ENCODE measurements at places on chromosomes 12 and 14. TPM values are rescaled to one million over a fixed set of nuclear protein-coding genes. Genes with fewer than 3 reads are reported as not detected.

DNA sequence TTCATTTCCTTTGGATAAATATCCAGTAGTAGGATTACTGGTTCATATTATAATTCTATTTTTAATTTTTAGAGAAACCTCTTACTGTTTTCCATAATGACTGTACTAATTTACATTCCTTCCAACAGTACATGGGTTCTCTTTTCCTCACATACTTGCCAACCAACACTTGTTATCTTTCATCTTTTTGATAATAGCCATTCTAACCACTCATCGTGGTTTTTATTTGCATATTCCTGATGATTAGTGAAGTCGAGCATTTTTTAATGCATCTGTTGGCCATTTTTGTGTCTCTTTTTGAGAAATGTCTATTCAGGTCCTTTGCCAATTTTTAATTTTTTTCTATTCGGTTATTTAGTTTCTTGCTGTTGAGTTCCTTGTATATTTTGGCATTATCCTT lies 457.7 kb upstream of the PDE3A start:
- DNase-seq: no peak

DNA sequence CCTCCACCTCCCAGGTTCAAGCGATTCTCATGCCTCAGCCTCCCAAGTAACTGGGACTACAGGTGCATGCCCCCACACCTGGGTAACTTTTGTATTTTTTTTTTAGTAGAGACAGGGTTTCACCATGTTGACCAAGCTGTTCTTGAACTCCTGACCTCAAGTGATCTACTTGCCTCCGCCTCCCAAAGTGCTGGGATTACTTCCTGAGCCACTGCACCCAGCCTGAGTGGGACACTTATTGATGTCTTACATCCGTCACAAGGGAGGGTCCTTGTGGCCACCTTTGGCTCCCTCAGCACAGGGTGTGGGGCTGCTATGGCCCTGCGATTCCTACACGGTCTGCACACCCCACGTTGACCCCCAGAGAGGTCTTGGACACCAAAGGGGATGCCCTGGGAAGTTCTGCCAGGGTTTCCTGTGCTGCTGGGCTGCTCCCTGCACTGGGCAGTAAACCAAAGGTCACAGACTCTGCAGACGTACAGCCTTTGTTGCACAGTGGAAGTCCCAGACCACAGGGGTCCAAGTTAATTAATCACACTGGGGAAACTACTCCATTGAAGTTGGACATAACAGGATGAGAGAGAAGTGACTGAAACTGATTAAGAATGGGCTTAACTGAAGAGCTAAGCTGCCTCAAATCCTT lies 95.7 kb downstream of the SAMD4A start:
- peak; percentile 73 for DNase-seq

- DNase-seq: peak; percentile 87
Observed at GRCh38 chr12:109518820-109519665, 41.6 kb downstream of the UBE3B start.

GRCh38 chr14:34081576-34082136 lies 130.8 kb upstream of the EGLN3 start:
- DNase-seq: peak; percentile 24

- peak; percentile 96 for DNase-seq
Observed at GRCh38 chr12:12999959-13000615, at the start of gene HEBP1. HEBP1 (minus strand) TSS chr12:13000265; CDS start chr12:13000114, 151 bp downstream.

DNA sequence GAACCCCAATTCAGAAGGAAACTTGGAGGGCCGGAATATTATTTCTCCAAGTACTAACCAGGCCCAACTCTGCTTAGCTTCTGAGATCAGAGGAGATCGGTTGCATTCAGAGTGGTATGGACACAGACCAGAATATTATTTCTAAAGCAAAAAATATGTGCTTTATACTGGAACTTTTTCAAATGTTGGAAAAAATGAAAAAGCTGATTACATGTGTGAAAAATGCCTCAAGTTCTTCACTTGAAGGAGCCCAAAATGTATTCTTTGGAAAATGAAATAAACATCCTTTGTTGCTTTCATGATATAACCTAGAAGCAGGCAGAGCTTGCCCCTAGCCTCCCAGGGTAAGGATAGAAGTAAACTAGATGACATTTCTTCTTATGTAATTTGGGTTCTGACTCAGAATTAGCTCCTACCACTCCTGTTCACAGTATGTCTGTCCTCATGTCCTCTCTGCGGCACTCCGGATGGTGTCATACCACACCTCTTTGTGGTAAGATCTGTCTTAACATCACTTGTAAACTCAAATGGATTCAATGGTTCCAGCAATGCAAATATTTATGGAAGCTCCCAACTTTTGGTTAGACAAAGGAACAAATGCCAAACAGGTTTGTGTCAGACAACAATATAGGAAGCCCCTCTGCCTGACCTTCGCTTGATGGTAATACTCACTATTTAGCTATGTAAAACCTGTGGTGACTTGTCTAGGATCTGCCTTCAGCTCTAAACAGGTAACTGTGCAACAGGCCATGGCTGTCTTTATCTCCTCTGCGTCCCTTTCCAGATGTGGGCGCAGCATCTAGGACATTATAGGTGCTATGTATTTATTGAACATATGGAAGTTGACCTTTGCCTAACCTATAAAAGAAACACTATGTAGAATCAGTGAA lies 178.5 kb downstream of the SSPN start:
- no peak for DNase-seq

DNA sequence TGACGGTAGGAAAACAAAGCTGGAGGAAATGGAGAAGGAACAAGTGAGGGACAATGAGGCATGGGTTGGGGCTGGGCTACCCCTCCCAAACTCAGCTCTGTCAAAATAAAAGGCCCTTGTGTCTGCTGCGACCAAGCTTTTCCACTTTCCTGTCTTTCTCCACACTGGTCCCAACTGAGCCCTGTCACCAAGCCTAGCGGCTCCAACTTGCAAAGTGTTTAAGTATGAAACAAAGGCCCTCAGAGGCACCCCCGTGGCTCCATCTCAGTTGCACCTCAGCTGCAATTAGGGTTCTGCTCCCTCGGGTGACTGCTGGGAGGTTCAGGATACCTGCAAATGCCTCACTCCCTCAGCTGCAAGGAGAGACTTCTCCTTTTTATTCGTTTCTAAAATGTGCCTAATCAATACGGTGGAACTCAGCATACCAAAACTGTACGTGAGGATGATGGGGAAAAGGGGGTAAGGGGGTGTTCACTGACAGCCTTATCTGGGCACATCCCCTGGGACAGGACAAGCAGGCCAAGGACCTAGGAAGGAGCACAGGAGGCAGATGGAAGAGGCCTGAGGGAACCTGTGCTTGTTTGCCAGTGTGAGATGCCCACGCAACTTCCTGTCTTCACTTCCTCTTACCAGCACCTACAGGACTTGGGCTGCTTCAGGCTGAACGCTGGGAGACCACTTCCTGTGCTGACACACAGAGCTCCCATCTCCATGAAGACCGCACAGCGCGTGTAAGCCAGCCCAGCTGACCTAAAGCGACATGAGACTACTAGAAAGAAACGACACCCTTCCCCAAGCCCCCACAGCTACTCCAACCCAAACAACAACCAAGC lies 8.9 kb downstream of the VAMP1 start:
- DNase-seq: peak; percentile 55

DNA sequence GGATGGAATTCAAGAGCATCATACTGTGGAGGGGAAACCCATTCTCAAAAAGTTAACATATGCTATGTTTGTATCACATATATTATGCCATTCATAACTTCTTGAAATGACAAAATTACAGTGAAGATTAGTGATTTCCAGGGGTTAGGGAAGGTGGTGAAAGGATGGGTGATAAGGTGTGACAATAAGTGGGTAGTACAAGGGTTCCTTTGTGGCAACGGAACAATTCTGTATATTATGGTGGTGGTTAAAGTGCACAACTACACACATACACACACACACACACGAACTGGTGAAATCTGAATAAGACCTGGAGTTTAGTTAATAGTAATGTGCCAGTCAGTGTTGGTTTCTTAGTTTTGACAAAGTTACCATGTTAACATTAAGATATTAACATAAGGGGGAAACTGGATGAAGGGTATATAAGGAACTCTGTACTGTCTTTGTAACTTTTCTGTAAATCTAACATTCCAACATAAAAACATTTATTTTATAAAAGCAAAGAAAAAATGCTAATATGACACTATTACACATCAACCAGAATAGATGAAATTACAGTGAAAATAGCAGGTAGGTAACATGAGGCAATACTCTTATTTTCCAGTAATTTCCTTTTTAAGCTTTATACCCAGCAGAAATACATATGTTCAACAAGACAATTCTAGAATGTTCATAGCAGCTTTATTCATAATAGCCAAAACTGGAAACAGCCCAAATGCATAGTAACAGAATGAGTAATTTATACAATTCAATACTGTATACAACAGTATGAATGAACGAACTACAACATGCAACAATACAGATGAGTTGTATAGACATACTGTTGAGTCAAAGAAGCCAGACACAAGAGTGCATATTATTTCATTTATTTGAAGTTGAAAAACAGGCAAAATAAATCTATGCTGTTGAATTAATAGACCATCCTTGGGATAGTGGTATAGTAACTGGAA lies 44.0 kb upstream of the OR5AU1 start:
- no peak for DNase-seq

DNA sequence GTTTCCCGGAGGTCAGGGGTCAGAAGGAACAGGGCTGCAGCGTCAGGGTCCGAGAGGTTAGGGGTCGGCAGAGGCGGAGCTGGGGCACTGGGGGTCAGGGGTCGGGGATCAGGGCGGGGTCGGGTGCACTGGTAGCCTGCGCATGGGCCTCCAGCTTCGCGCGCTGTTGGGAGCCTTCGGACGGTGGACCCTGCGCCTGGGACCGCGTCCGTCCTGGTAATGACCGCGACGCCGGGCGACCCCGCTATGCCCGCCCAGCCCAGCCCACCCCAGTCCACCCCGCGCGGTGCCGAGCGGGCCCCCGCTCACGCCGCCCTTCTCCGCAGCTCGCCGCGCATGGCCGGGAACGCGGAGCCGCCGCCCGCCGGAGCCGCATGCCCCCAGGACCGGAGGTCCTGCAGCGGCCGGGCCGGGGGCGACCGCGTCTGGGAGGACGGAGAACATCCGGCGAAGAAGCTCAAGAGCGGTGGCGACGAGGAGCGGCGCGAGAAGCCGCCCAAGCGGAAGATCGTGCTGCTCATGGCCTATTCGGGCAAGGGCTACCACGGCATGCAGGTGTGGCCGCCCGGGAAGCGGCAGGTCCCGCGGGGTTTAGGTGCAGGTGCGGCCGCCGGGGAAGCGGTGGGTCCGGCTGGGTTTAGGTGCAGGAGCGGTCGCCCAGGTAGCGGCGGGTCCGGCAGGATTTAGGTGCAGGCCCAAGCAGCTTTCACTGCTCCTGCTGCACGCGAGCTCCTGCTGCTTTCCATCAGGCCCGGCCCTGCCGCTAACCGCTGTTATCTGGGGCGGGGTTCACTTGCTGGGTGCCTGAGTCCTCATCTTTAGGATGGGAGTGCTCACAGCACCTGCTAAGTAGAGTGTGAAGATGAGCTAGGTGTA lies 743 bp downstream of the PUS1 start:
- peak; percentile 39 for DNase-seq

- no peak for DNase-seq
Observed at GRCh38 chr14:75753696-75754095, 92.7 kb downstream of the TTLL5 start.

GRCh38 chr14:58555647-58556046 lies 82.1 kb upstream of the DACT1 start:
- no peak for DNase-seq

- no peak for DNase-seq
Observed at GRCh38 chr12:67811437-67812361, 163.2 kb downstream of the DYRK2 start.

DNA sequence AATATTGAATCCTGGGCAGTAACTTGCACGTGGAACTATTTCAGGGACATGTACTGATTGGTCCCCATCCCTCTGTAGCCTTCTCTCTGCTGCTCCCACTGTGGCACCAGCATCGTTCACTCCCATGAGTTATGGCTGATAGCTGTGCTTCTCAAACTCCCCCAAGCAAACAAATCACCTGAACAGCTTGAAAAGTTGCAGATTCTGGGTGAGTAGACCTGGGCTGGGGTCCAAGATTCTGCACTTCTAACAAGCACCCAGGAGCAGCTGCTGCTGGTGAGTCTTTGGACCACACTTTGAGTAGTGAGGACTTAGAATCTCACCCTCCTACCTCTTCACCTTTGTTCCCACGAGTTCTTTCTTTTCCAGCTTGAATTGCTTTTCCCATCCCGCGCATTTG lies 49.4 kb upstream of the ZFP36L1 start:
- no peak for DNase-seq

- DNase-seq: peak; percentile 64
Observed at GRCh38 chr14:22471545-22472121, 117.4 kb downstream of the DAD1 start.

- DNase-seq: peak; percentile 97
Observed at GRCh38 chr12:64088431-64089349, 133.4 kb downstream of the KICS2 start.

- no peak for DNase-seq
Observed at GRCh38 chr12:124130691-124131591, 157.9 kb downstream of the ZNF664 start.

- DNase-seq: no peak
Observed at GRCh38 chr14:78927261-78927660, 757.1 kb downstream of the NRXN3 start.

DNA sequence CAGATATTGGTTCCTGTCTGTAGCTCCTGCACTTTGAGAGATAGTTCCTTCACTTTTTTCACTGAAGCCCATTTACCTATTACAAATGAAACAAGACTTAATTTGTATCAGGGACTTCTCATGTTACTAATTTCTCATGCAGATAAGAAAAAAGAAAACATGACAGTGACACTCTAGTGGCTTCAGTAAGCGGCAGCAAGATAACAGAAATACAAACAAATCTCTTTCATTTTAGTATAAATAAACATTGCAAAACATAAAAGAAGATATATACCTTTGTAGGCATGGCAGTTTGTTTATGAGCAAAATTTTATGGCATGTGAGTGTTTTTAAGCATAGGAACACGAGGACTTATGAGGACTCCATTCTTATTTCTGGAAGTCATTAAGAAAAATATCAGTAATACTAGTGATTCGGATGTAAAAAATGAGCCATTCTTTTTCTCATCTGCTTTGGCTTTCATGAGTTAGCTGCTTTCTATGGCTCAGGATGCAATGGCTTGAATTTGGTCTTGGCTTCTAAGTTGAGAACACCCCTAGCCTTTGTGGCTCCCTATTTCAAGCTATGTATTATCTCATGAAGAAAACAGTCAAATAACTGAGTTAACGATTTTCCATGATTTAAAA lies 310.1 kb upstream of the RGS6 start:
- DNase-seq: no peak

DNA sequence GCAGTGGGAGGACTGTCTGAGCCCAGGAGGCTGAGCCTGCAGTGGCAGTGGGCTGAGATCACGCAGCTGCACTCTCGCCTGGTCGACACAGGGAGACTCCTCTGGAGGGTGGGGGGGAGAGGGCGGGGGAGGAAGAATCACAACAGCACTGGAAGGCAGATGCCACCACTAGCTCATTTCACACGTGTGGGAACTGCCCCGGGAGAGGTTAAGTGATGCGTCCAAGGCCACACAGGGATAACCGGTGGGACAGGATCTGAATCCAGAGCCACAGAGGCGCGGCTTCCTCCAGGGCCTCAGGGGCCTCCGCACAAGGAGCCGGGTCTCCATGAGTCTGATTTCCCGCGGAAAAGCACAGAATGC lies 20.8 kb downstream of the STX2 start:
- DNase-seq: no peak

GRCh38 chr14:33163600-33163999 lies 224.9 kb downstream of the NPAS3 start:
- no peak for DNase-seq

The NACA gene
- total RNA-seq: 1,174 TPM

The HOXC4 gene
- not detected for total RNA-seq

The SLC8A3 gene
- total RNA-seq: 0.42 TPM

The NINJ2 gene
- total RNA-seq: 1.2 TPM

The SOAT2 gene
- not detected for total RNA-seq

The SLC5A8 gene
- not detected for total RNA-seq

The SRGAP1 gene
- 12.9 TPM for total RNA-seq

The TAS2R8 gene
- not detected for total RNA-seq

All from dermis blood vessel endothelial cell (primary cell).